Frontal cortex (tissue), 4 donors: ENCODE measurements at places on chromosomes 1 and 21. TPM values are rescaled to one million over a fixed set of nuclear protein-coding genes. Genes with fewer than 3 reads are reported as not detected.

GRCh38 chr1:174398246-174398645 lies 49.5 kb upstream of the GPR52 start:
- no peak for DNase-seq

- no peak for DNase-seq
These were observed 25.5 kb downstream of the RNU5D-1 start for GRCh38 chr1:44705470-44705869.

DNA sequence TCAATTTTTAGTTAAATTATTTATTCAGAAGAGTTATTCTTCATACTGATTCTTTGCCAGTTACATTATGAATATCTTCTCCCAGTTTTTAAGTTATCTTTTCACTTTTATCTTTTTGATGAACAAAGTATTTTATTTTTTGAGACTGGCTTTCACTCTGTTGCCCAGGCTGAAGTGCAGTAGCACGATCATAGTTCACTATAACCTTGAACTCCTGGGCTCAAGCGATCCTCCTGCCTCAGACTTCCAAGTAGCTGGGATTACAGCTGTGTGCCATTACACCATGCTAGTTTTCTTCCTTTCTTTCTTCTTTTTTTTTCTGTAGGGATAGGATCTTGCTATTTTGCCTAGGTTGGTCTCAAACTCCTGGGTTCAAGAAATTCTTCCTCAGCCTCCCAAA lies 3.5 kb downstream of the GORAB start:
- DNase-seq = no peak

The PGLYRP4 gene
- total RNA-seq = not detected

DNA sequence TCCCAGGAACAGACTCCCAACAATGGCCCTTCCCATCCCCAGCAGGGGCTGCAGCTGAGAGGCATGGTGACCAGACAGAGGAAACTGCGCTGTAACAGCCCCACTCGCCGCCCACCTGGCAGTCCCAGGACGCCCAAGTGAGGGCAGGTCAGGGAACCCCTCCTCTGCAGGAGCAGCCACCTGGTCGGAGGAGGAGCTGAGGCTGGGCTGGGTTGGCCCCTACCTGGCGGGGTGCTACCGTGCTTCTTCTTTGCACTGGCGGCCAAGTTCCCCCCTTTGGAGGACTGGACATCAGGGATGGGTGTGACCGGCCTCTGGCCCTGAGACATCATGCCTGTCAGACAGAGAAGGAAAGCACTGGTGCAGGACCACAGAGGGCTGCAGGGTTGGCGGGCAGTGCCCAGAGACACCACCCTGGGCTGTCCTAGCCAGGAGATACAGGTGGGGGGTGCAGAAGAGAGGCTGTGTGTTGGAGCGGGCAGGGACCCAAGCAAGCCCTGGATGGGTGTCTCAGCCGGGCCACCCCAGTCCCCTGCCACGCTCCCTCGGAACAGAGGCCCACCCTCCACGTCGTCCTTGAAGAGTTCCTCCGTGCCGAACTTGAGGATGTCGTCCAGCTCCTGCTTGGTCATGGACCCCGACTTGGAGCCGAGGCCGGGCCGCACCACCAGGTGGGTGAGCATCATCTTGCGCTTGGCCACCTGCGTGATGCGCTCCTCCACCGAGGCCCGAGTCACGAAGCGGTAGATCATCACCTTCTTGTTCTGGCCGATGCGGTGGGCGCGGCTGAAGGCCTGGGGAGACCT lies 51.6 kb downstream of the CHD5 start:
- DNase-seq = no peak

The KRTAP11-1 gene
- total RNA-seq = not detected
